ENCODE measurements at places on chromosomes 4 and X. TPM values are rescaled to one million over a fixed set of nuclear protein-coding genes. Genes with fewer than 3 reads are reported as not detected.

The RHOH gene
- total RNA-seq: 0.23 TPM

The GLRA3 gene
- not detected for total RNA-seq

The CWH43 gene
- total RNA-seq: not detected

The CMC4 gene
- total RNA-seq: 15.4 TPM

The MAGEA12 gene
- 0.12 TPM for total RNA-seq

The FBXW7 gene
- total RNA-seq: 5.7 TPM

The LNX1 gene
- not detected for total RNA-seq

Data from A549 treated with ZK216348 at 1 μM for 4 hours (cell line).